ENCODE measurements at places on chromosomes 2 and 18.

GRCh38 chr2:69694894-69695849 is 46.8 kb upstream of the ANXA4 start:
- no peak for DNase-seq

DNA sequence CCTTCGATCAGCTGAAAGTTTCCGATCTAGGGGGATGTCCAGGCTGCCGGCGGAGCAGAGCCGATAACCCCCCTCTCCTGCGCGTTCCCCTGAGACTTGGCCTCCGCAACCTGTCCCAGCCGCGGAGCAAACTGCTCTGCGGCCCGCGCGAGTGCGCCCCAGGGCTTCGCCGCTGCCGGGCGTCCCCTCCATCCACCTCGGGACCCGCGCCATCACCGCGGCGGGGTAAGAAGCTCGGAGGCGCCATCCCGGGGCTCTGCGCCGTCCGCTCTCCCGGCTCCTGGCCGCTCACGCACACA is 990 bp upstream of the GDF7 start:
- no peak for DNase-seq

DNA sequence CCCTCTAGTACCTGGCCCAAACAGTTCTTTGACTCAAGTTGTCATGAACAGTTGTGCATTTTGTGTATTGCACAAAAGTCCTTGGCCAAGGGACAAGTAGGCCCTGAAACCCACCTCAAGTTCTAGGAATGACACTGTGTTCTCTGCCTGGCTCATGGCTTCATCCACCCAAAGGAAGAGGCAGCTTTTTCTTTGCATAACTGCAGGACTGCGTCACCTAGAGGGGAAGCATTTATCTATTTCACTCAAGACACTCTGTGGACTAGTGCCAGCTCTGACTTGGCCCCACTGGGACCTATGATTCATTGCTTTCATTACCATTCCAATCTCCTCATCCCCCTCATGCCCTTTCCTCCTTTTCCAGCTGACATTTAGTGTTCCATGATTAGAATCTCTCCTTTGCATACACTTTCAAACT is 119.3 kb upstream of the SIX2 start:
- peak; percentile 90 for DNase-seq

DNA sequence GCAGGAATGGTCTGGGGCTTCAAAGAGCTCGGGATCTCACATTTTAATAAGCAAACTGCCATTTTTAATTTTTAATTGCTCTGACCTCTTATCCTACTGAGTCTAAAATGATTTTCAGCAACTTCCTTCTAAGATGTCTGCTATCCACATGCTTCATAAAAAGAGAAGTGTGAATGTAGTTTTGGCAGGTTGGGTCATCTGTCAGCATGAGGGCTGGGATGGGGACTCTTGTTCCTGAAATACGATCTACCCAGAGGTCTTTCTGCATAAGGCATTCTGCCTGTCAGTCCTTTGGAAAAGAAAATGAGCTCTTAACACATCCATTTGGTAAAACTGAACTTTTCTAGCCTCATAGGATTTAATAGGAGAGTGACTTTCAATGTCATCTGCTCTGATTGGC is 252.8 kb upstream of the APCDD1 start:
- no peak for DNase-seq

DNA sequence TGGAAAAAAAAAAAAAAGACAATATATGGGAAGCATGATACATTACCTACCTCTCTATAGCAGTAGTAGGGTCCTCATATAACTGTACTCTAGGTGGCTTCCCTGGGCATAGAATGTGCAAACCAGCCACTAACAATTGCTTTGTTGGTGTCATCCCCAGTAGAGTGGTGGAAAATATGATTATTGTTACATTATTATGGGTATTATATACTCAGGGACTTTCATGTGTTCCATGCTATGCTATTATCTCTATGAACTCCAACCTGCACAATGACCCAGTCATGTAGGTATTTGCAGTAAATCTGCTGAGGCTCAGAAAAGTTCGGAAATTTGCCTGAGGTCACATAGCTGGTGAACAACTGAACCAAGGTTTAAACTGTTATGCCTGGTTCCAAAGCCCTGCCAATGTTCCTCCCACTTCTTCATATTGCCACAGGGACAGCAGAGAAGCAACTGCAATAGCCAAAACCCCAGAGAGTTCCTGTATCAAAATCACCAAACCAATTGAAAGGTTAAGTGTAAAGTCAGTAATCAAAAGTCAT is 52.6 kb upstream of the MAP4K4 start:
- DNase-seq = no peak

GRCh38 chr2:192194265-192194865 is 368 bp downstream of the TMEFF2 start:
- DNase-seq = no peak

DNA sequence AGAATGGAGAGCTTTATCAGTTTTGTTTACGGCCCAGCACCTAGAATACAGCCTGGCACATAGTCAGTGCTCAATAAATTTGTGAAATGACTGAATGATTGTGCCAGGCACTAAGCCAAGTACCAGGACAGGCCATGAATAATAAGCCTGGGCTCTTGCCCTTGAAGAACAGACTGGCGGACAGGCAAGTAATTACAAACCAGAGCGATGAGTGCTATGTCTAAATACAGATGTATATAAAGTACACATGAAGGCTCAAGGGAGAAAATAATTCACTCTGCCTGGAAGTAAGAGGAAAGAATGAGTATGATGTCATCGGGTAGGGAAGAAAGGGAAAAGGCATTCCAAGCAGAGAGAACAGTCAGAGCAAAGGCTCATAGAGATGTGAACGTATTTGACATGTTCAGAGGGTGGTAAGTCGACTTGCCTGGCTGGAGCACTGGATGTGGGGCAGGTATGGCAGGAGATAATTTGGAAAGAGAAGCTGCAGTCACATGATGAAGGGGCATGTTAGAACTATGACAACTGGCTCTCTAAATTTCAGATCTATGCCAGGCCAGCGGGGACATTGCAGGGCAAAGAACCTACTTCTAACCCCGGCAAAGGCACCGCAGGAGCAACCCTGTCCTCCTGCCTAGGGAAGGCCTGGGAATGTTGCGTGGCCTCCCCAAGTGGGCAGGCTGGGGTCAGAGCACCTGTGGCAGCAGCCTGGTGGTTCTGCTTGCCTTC is 119.1 kb upstream of the STPG4 start:
- no peak for DNase-seq

- no peak for DNase-seq
Measured at GRCh38 chr2:19677825-19678518, 223.8 kb downstream of the TTC32 start.

DNA sequence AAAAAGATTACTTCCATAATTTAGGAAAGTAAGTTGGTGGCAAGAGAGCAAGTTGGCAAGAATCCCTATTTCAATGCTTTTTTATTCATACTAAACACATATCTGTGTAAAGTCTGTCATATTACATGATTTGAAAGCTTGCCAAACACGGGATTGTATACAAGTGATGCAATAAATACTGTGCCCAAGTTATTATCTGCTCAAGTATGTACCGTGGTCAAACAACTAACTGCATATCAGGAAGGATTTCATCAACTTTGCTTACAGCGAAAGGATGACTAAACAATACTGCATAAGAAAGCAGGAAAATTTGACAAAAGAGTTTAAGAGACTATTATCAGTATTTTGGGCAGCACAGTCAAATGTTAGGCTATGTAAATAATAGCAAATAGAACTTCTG is 69.6 kb upstream of the SCN1A start:
- no peak for DNase-seq

All from AG09319 (cell line).